Left ventricle myocardium inferior (tissue), 1 donor: ENCODE measurements at places on chromosomes 16 and 17.

DNA sequence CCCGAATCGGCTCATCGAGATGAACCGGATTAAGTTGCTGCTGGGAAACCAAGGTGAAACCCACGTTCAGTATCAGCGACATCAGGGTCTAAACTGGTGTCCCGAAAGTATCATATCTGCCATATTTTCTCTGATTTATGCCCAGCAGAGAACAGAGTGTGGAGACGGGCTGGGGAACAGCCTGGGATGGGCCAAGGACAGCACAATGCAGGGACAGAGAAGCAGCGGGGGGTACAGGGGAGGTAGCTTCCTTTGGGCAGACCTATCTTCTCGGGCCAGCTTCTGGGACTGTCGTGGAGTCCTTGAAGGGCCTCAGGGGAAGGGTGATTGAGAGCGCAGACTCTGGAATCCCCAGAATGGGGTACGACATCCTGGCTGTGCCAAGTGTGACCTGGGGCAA lies 17.5 kb upstream of the MLKL start:
- no peak for DNase-seq

- DNase-seq: no peak
Observed at GRCh38 chr17:59631276-59631675, 11.6 kb downstream of the CLTC start.

DNA sequence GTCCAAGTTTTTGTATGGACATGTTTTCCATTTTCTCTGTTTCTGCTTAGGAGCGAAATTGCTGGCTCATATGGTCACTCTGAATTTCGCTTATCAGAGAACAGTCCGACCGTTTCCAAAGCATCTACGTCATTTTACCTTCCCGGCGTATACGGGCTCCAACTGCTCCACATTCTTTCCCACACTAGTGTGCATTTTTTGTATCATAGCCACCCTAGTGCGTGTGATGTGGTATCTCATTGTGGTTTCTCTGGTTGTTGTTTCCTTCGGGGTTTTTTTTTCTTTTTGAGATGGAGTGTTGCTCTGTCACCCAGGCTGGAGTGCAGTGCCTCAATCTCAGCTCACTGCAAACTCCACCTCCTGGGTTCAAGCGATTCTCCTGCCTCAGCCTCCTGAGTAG lies 31.0 kb upstream of the BHLHA9 start:
- no peak for DNase-seq

GRCh38 chr17:79871131-79871530 lies 31.9 kb upstream of the CBX4 start:
- no peak for DNase-seq

DNA sequence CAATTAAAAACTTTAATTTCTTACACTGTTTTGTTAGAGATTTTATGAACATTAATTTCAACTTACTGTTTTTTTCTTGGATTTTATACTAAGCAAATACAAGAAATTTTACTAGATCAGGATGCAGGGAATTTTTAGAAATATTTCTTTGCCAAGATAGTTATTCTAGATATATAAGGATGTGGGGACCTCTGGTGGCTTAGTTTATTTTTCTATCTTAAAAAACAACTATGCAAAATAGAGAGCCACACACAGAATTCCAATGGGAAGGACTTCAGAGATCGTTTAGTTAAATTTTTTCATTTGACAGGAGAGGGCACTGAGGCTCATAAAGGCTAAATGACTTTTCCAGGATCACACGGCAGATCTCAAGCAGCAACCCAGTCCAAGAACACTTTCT lies 23.0 kb upstream of the CAPNS2 start:
- DNase-seq: no peak

DNA sequence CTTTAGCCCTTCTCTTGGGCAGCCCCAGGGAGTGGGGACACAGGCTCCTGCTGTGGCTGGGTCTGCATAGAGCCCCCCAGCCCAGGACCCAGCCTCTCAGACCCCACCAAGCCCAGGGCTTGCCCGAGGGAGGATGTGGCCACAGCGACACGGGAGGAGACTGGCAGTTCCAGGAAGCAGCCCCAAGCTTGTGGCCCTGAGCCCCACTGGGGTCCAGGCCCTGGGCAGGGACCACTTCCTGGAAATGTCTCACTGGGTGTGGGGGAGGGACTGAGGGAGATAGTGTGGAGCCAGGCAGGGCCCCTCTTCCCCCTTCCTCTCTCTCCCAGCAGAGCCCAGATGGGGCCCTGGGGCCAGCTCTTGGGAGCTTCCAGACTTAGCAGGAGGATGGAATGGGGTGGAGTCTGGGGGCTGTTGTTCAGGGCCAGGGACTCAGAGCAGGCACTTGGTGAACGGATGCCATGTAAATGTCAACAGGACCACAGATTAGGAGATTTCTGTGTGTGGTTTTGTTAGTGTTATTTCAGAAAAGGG lies 35.3 kb downstream of the ADGRG5 start:
- DNase-seq: no peak

GRCh38 chr16:75017670-75018525 lies 19.1 kb downstream of the ZNRF1 start:
- DNase-seq: no peak

- DNase-seq: no peak
Observed at GRCh38 chr17:80388175-80388574, 26.8 kb upstream of the ENDOV start.

DNA sequence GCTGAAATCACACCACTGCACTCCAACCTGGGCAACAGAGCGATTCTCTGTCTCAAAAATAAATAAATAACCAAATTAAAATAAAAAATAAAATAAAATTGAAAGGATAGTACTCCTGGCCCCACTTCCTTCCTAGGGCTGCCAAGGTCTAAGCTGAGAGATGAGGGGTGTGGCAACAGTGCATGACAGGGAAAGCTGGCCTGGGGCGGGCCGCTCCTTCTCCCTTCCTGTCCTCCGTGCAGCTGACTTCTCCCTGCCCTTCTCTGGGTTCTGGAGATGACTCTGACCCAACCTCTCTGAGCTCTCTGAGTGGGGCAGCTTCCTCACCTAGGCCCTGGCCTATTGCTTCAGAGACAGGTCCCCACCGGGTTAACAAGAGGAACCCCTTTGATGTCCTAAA lies 8.7 kb upstream of the SLC25A39 start:
- DNase-seq: no peak

GRCh38 chr17:2691965-2692780 lies 19.4 kb downstream of the CLUH start:
- no peak for DNase-seq

- no peak for DNase-seq
Observed at GRCh38 chr17:5249615-5250014, 15.0 kb upstream of the SCIMP start.

- DNase-seq: no peak
Observed at GRCh38 chr17:75650874-75651273, 16.1 kb downstream of the RECQL5 start.

GRCh38 chr16:27123795-27124409 lies 57.2 kb downstream of the C16orf82 start:
- DNase-seq: no peak

- DNase-seq: no peak
Observed at GRCh38 chr17:68356949-68357455, 65.7 kb downstream of the ARSG start.

DNA sequence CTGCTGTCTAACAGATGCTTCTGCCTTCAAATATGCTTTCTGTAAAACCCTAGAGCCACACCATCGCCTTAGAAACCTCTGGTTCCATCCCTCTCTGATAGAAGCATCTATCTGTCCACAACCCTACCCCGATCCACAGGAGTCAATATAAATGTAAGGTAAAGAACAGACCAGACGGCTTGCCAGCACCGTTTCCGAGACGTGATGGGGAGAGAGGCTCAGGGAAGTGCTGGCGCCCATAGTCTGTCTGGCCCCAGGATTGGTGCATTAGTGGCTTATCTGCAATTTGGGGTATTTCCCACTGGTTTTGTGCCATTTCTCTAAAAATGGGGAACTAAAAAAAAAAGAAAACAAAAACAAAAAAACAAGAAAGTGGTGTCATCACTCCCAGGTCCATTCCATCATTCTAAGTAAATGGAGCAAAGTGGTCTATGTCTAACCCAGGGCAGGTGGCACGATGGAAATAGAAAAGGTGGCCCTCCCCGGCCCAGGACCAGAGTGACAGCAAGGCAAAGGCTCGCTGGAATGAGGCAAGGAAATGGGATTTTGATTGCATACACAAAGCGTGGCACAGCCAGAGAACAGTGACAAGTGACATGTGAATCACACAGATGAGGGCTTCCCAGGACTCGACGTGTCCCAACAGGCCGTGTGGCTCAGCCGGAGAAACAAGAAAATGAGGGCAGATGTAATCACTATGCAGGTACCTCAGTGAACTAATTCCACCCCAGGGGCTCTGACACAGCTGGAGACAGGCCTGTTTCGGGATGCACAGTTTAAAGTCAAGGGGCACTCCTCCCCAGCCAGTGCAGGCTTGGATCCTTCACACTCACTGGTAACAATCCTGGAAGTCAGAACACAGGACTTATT lies 125.6 kb downstream of the GAS7 start:
- no peak for DNase-seq

DNA sequence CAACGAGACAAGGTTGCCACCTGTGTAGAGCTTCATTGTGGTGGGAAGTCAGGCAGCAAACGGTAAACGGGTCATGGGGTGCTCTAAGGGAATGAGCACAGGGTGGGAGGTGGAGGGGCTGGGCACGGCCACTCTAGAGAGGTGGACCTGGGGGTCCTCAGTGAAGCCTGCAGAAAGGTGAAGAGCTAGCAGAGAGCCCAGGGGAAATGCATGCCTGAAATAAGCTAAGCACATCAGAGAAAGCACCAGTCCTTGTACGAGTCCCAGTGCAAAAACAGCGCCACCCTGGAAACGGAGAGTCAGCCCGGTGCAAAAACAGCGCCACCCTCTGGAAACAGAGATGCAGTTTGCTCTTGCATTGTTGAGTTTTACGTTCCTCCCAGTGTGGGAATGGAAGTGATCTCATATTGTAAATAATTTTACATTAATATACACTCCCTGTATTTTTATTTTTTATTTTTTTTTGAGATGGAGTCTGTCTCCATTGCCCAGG lies 65.0 kb downstream of the TBC1D16 start:
- peak; percentile 15 for DNase-seq

DNA sequence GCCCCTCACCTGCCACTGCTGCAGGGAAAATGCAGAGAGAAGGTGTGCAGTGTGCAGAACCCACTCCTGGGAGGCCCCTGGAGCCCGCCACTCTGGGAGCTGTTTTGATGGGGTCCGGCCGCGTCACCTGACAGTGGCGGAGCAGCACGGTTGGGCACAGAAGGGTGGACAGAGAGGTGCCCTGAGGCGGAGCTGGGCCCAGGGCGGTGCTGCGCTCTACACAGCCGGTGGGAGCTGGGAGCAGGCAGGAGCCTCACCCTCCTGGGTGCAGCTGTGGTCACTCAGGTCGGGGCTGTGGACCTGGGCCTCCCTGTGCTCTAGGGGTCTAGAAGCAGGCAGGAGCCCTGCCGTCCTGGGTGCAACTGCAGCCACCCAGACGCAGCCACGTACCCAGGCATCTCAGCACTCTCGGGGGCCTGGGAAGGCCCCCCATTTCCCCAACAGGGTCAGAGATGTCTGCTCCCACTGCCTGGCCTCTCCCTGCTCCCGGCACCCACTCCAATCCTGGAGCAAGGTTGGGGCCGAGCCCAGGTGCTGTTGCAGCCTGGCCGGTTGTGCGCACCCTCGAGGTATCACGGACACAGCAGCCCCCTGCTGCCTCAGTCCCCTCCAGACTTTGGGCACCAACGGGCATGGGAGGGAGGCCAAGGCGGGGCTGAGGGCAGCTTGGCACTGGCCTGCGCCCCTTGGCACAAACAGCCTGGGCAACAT lies 304.4 kb upstream of the AXIN2 start:
- DNase-seq: no peak

DNA sequence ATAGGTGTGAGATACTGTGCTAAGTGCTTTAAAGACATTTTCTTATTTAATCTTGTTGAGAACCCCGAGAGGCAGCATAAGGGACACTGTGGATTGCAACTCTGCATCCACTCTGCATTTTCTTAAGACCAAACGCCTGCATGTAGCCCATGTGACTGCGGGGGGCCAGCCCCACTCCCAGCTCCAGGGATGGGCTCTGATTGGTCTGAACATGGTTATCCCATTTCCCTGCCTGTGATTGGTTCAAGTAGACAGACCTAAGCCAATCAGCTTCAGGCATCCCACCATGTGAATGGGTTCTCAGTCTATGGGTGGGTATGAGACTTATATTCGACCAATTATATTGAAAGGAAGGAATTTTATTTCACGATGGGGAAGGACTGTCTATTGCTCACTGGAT lies 33.2 kb upstream of the USP7 start:
- DNase-seq: no peak

DNA sequence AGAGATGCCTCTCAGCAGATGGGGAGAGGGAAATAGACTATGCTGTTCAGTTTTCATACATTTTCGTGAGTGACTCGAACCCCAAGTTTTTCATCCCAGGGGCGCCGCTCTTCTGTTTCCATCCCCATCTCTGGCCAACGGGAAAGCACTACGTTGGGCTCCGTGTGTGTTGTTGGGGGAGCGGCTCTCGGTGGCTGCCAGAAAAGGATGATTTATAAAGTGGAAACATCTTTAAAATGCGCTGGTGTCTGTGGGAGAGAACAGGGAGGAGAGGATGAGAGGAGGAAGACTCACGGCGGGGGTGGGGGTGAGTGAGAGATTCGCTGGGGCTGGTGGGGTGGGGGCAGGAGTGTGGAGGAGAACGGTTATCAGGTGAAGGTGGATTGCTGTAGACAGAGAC lies 5.8 kb downstream of the TBX4 start:
- DNase-seq: no peak

DNA sequence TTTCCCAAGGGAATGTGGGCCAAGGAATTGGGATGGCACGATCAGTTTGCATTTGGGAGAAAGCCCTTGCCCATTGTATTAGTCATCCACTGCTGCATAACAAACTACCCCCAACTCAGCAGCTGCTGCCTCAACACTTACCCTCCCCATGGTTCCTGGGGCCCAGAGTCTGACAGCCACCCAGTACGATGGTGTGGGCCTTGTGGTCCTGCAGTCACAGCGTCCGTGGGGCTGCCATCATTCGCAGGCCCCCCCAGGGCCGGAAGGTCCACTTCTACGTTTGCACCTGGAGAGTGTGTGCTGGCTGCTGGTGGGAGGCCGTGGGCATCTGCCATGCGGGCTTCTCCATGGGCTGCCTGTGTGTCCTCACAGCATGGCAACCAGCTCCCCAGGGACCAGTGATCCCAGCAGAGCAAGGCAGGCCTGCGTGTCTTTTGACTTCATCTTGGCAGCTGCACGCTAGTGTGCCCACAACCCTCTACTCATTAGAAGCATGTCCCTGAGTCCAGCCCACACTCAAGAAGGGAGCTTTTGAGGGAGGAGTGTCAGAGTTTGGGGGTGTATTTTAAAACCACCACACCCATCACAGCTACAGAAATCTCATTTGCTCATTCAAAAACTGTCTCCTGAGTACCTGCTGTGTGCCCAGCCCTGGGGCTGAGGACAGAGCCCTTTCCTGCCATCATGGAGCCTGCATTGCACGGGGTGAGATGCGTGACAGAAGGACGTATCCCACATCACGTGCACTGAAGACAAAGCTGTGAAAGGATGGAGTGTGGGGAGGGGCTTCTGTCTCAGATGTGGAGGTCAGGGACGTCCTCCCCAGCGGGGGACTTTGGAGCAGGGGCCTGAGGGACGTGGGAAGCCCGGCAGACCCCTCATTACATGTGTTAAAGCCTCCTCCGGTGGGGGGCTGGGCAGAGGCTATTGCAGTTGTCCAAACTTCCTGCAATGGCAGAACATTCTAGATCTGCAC lies 185.0 kb upstream of the ZNF469 start:
- DNase-seq: no peak
